ENCODE measurements at places on chromosomes 1 and 21.

GRCh38 chr1:153441238-153441755 lies 19.2 kb downstream of the S100A7 start:
- H3K36me3 ChIP-seq, result no peaks in the 10 kb centered on the region
- DNase-seq, result no peak
- no peaks in the 10 kb centered on the region for H3K4me1 ChIP-seq
- no peak overlapping the region for H3K27ac ChIP-seq
- H3K27me3 ChIP-seq, result no peaks in the 10 kb centered on the region

- no peak overlapping the region for H3K27ac ChIP-seq
- H3K36me3 ChIP-seq, result peaks cover 2% of the 10 kb centered on the region
- peaks cover 19% of the 10 kb centered on the region for H3K27me3 ChIP-seq
- H3K4me3 ChIP-seq, result no peak overlapping the region
- no peaks in the 10 kb centered on the region for H3K4me1 ChIP-seq
These were observed 14.1 kb upstream of the ZBTB40 start for GRCh38 chr1:22437573-22437972.

- peaks cover 19% of the 10 kb centered on the region for H3K27me3 ChIP-seq
- no peak for DNase-seq
- no peak overlapping the region for H3K27ac ChIP-seq
- H3K4me1 ChIP-seq, result peaks cover 2% of the 10 kb centered on the region
- no peak overlapping the region for H3K4me3 ChIP-seq
These were observed 6.8 kb upstream of the EFCAB14 start for GRCh38 chr1:46725736-46726108.

- no peaks in the 10 kb centered on the region for H3K4me1 ChIP-seq
- no peaks in the 10 kb centered on the region for H3K36me3 ChIP-seq
- H3K4me3 ChIP-seq, result no peak overlapping the region
These were observed 34.0 kb upstream of the C1orf115 start for GRCh38 chr1:220655961-220656740.

DNA sequence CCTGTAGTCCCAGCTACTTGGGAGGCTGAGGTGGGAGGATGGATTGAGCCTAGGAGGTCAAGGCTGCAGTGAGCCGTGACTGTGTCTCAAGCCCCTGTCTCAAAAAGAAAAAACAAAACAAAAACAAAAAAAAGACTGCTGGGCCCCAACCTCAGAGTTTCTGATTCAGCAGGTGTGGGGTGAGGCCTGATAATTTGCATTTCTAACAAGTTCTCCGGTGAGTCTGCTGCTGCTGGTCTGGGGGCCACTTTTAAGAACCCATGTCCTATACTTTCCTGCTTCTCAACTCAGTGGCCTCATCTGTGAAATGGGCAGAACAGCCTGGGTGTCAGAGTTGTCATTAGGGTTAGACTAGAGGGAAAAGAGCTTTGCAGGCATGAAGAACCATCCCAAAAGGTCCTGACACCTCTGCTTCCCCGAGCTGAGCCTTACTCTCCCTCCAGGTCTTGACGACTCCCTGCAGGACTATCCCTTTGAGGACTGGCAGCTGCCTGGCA lies 2.8 kb downstream of the CNKSR1 start:
- H3K4me3 ChIP-seq, result no peak overlapping the region
- H3K36me3 ChIP-seq, result no peaks in the 10 kb centered on the region
- no peak overlapping the region for H3K27ac ChIP-seq
- no peaks in the 10 kb centered on the region for H3K27me3 ChIP-seq

- no peak overlapping the region for H3K4me3 ChIP-seq
- no peaks in the 10 kb centered on the region for H3K36me3 ChIP-seq
- H3K27me3 ChIP-seq, result peaks cover 28% of the 10 kb centered on the region
These were observed 28.8 kb downstream of the TENT5C start for GRCh38 chr1:117634631-117635030.

Data from T-helper 2 cell treated with Interferon-gamma antibody and Interleukin-4, amounts not matched to agents 5 μg/mL and 100 μg/mL, for 36 hours (primary cell).